Large intestine (tissue), 12 donors: ENCODE measurements at places on chromosomes 16 and 17.
A peak's percentile ranks its signal among the peaks of the same experiment; 100 is the strongest.

DNA sequence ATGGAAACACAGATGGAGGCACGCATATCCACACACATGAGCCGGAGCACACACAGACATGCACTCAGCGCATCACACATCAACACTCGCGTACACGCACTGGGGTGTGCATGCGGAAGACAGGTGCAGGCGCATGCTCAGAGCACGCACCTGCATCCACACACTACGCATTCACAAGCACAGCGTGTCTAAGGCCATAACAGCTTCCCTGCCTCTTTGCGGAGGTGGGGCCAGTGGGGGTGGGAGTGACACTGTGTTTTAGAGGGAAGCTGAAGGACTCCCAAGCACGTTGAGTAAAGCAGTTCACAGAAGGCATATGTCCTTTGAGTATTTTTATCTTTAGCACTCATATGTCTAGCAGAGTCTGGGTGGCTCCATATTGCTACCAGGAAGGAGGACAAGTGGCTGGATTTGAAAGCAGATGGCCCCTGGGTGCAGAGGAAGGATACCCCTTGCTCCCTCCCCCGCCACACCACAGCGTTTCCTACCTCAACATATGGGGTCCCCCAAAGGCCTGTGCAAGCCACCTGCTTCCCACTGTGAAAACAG lies 68.6 kb upstream of the TOB1 start:
- H3K36me3 ChIP-seq, result no peaks in the 10 kb centered on the region
- no peak for DNase-seq

GRCh38 chr16:55501549-55502322 lies 7.1 kb upstream of the LPCAT2 start:
- peaks cover 32% of the 10 kb centered on the region for H3K36me3 ChIP-seq
- H3K4me1 ChIP-seq, result peaks cover 7% of the 10 kb centered on the region
- DNase-seq, result no peak

GRCh38 chr16:72195609-72196008 lies 23.7 kb upstream of the PMFBP1 start:
- DNase-seq, result no peak
- no peak overlapping the region for H3K27ac ChIP-seq
- no peaks in the 10 kb centered on the region for H3K4me1 ChIP-seq
- H3K27me3 ChIP-seq, result no peaks in the 10 kb centered on the region
- H3K36me3 ChIP-seq, result no peaks in the 10 kb centered on the region

GRCh38 chr16:89326721-89327120 lies 109.2 kb downstream of the ZNF778 start:
- H3K27ac ChIP-seq, result no peak overlapping the region
- DNase-seq, result no peak
- H3K36me3 ChIP-seq, result no peaks in the 10 kb centered on the region
- no peaks in the 10 kb centered on the region for H3K27me3 ChIP-seq

DNA sequence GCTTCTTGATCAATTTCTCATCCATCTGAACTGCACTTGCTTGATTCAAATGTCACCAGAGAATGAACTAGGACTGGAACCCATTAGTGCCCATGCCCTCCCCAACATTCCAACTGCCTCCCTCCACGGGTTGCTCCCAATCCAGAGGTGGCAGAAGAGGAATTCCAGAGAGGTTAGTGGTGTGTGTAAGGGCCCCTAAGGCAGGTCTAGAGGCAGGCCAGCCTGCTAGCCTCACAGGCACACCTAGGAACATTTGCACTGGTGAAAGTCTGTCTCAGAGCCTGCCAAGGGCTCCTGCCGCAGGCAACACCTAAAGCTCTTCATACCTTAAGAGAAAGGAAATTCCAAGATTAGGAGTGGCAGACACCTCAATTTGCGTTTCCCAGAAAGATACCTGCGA lies 21.2 kb upstream of the CMTM4 start:
- no peak for DNase-seq
- H3K4me3 ChIP-seq, result no peak overlapping the region
- peaks cover 14% of the 10 kb centered on the region for H3K36me3 ChIP-seq
- no peaks in the 10 kb centered on the region for H3K27me3 ChIP-seq
- peaks cover 19% of the 10 kb centered on the region for H3K4me1 ChIP-seq
- H3K27ac ChIP-seq, result no peak overlapping the region

DNA sequence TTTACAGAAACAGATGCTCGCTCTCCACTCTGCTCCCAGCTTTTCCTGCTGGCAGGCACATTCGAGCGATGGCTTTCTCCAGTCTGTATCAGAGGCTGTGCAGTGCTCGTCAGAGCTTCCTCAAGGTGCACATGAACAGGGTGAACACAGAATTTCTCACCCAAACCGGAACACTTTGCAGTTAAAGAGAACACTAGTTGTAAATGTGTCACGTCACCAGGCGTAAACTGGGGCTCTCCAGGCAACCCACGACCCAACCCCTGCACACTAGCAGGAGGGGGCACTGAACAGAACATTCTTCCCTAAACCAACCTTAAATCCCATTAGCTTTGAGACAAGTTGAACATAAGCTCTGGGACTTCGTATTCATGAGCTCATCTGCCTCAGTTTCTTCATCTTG lies 119.0 kb downstream of the RMI2 start:
- H3K27me3 ChIP-seq, result no peaks in the 10 kb centered on the region
- no peaks in the 10 kb centered on the region for H3K4me1 ChIP-seq
- no peaks in the 10 kb centered on the region for H3K36me3 ChIP-seq
- DNase-seq, result no peak
- H3K4me3 ChIP-seq, result no peak overlapping the region

GRCh38 chr16:71430744-71431143 lies 11.1 kb downstream of the TLE7 start:
- DNase-seq, result no peak

GRCh38 chr17:67238991-67239390 lies 6.0 kb downstream of the HELZ start:
- H3K27me3 ChIP-seq, result no peaks in the 10 kb centered on the region
- peak overlapping the region; percentile 66 for H3K27ac ChIP-seq
- no peak overlapping the region for H3K4me3 ChIP-seq
- peaks cover 14% of the 10 kb centered on the region for H3K4me1 ChIP-seq
- peak; percentile 33 for DNase-seq

DNA sequence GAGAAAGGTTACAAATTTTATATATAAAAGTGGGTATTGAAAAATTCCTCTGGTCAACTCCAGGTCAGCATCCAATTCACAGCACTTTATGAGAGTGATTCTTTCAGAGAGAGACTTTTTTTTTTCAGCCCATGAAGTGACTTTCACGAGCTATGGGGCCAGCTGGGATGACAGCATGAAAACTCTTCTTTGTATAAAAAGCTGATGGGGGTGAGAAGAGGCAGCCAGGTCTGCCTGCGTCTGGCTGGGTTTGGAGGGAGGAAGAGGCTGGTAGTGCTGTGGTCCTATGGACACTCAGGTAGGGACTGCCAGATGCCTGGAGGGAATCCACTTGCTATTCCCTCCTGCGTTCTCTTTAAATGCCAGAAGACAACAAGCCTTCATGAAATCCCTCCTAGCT lies 250.6 kb downstream of the UTP18 start:
- H3K4me3 ChIP-seq, result no peak overlapping the region
- no peaks in the 10 kb centered on the region for H3K4me1 ChIP-seq
- H3K27ac ChIP-seq, result no peak overlapping the region
- DNase-seq, result no peak

- no peak overlapping the region for H3K4me3 ChIP-seq
- no peaks in the 10 kb centered on the region for H3K27me3 ChIP-seq
- no peaks in the 10 kb centered on the region for H3K4me1 ChIP-seq
- H3K27ac ChIP-seq, result no peak overlapping the region
- no peak for DNase-seq
Observed at GRCh38 chr17:6461792-6462524, 17.7 kb downstream of the PIMREG start.

DNA sequence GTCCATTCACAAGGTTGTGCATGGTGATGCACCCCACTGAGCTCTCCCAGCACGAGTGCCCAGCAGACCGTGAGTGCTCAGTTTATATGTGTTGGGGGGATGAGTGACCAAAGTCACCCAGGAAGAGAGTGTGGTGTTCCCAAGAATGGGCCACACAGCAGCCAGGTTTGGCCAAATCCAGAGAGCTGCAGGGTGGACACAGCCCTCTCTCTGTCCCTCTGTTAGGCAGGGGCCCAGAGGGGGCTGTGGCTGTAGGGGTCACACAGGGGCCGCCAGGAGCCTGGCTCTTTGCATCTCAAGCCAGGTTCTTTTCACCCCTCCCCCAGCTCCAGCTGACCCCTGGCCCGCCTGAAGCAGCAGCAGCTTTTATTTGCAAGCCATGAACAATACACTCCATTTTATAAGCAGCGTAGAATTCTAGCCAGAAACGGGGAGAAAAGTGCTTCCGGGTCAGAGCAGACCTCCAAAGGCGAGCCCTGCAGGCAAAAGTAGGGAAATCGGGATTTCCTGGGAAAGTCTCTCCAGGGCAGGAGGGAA lies 13.3 kb downstream of the COTL1 start:
- H3K36me3 ChIP-seq, result no peaks in the 10 kb centered on the region
- no peaks in the 10 kb centered on the region for H3K27me3 ChIP-seq
- no peak overlapping the region for H3K27ac ChIP-seq
- H3K4me1 ChIP-seq, result peaks cover 8% of the 10 kb centered on the region

DNA sequence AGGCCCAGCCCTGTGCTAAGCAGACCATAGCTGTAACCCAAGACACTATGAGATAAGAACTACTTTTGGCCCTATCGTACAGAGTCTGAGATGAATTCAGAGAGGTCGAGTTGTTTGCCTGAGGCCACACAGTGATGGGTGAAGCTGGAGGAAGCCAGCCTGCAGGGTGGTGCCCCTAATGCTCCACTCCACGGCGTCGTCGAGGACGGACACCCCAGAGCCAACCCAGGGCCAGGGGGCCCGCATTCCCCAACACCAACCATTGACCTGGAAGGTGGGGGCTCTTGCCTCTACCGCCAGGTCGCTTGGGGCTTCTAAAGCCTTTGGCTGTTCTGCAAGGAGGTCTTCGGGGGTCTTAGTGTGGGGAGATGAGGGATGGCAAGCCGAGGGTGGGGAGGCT lies 84.1 kb downstream of the IRF8 start:
- no peak overlapping the region for H3K4me3 ChIP-seq
- peaks cover 47% of the 10 kb centered on the region for H3K4me1 ChIP-seq
- no peak overlapping the region for H3K27ac ChIP-seq
- DNase-seq, result no peak
- peaks cover 2% of the 10 kb centered on the region for H3K27me3 ChIP-seq
- no peaks in the 10 kb centered on the region for H3K36me3 ChIP-seq

DNA sequence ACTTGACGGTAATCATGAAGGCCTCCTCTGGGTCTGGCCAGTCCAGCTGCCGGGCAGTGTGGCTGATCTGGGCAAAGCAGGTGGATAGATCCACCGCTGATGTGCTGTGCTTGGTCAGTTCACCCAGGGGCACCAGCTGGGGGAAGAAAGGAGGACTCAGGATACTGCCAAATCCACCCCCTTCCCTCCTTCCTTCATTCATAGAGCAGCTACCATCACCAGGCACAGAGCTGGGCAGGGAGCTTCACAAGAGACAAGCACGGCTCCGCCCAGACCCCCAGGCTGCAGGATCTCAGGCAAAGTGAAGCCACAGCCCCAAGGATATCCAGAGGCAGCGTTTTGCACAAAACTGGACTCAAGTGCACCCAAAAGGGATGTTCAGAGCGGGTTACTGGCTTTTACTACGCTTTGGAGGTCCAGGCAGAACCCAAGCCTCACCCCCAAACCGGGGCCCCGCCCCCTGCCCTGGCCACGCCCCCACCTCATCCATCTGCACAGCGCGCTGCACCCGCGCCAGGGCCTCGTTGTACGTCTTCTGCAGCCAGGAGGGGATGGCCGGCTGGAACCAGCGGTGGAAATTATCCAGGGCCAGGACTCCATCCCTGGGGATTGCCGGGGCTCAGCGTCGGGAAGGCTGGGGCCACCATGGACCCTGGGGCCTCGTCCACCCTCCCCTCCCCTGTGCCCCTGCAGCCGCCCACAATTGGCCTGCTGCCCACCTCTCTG lies 9.1 kb downstream of the UNC13D start:
- peaks cover 8% of the 10 kb centered on the region for H3K36me3 ChIP-seq
- no peak overlapping the region for H3K4me3 ChIP-seq
- no peaks in the 10 kb centered on the region for H3K4me1 ChIP-seq
- no peaks in the 10 kb centered on the region for H3K27me3 ChIP-seq
- no peak overlapping the region for H3K27ac ChIP-seq
- no peak for DNase-seq

- H3K27me3 ChIP-seq, result no peaks in the 10 kb centered on the region
- H3K4me1 ChIP-seq, result peaks cover 3% of the 10 kb centered on the region
- H3K36me3 ChIP-seq, result no peaks in the 10 kb centered on the region
- peak overlapping the region; percentile 37 for H3K4me3 ChIP-seq
- DNase-seq, result no peak
Observed at GRCh38 chr16:80996688-80997138, 10.0 kb downstream of the CMC2 start.

DNA sequence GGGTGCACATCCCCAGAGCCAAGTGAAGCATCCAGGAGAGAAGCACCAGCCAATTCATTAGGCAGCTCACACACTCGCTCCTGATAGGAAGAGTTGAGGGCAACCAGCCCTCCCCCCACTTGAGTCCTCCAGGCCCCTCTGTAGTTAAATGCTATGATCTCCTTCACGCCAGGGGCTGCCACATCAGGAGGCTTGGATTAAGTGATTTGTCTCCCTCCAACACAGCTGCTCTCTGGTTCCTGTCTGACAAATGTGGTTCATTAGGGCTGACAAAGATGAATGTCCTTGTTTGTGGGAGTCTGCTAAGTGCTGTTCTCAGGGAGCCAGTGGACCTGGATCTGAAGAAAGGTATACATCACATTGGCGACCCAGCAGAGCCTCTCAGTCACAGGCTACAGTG lies 94.5 kb upstream of the WSCD1 start:
- H3K27me3 ChIP-seq, result no peaks in the 10 kb centered on the region
- no peak overlapping the region for H3K4me3 ChIP-seq
- no peak overlapping the region for H3K27ac ChIP-seq
- H3K36me3 ChIP-seq, result no peaks in the 10 kb centered on the region

- H3K4me3 ChIP-seq, result peak overlapping the region; percentile 14
- DNase-seq, result no peak
- peak overlapping the region; percentile 80 for H3K27ac ChIP-seq
- H3K36me3 ChIP-seq, result no peaks in the 10 kb centered on the region
- H3K4me1 ChIP-seq, result peaks cover 54% of the 10 kb centered on the region
Observed at GRCh38 chr17:72615627-72615991, 476.9 kb downstream of the SLC39A11 start.

DNA sequence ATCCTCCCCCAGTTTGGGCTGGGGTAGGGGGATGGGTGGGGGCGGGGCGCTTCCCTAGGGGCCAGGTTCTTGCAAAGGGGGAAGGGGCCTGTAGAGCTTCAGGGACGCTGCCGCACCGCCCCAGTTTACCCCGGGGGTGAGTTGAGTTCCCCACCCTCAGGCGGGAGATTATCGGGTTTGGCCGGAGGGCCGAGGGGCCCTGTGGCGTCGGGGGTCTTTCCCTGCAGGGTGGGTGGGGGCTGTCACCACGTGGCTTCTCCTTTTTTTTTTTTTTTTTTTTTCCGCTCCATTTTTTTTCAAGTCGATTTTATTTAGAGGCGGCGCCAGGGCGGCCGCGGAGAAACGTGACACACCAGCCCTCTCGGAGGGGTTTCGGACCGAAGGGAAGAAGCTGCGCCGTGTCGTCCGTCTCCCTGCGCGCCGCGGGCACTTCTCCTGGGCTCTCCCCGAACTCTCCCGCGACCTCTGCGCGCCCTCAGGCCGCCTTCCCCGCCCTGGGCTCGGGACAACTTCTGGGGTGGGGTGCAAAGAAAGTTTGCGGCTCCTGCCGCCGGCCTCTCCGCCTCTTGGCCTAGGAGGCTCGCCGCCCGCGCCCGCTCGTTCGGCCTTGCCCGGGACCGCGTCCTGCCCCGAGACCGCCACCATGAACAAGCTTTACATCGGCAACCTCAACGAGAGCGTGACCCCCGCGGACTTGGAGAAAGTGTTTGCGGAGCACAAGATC lies at the start of gene IGF2BP1:
Gene IGF2BP1, plus strand, starts transcription at position 283 of the 724 bp plus-strand sequence. Its CDS starts 361 bp downstream, at position 644.
- no peaks in the 10 kb centered on the region for H3K36me3 ChIP-seq
- peak within 1 kb of the TSS; percentile 97 for H3K4me3 ChIP-seq
- H3K27me3 ChIP-seq, result peaks cover 31% of the 10 kb centered on the region
- peak within 1 kb of the TSS; percentile 93 for H3K27ac ChIP-seq

- H3K4me1 ChIP-seq, result no peaks in the 10 kb centered on the region
- no peak for DNase-seq
- H3K4me3 ChIP-seq, result no peak overlapping the region
- no peak overlapping the region for H3K27ac ChIP-seq
- no peaks in the 10 kb centered on the region for H3K36me3 ChIP-seq
Observed at GRCh38 chr17:58564971-58565370, 50.5 kb upstream of the MTMR4 start.
